CD4-positive, alpha-beta T cell (primary cell): ENCODE measurements at places on chromosomes 7 and 10.

DNA sequence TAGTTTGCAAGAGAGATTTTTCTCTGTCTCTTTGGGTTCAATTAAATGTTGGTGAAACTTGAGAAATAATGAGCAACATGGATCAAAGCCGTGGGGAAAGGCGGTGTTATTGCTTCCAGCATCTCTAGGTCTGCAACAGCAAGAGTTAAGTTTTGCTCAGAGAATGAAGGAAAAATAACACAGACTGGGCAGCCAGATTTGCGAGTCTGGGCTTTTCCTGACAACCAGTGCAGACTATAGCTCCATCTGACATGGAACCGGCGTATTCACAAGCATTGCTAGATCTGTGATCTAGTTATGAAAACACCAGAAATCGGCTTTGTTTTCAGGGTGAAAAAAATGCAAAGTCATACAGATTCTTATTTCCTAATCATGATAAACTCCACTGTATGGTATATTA is 110.4 kb downstream of the CAMK1D start:
- no peak for DNase-seq

DNA sequence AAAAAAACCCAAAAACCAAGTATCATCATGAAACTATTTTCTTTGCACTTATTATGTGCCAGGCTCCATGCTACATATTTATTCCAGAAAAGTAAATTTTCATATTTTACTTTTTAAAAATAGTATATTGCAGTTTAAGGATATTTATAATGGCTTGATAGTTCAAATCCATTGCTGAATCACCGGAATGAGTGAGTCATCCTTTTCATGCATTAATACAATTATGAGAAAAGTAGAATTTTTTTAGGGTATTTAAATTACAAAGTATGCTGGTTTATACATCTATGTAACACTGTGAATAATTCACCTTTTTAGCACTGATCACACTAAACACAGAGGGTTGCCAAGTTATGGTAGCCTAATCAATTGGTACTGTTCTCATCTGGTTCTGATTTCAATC is 54.3 kb downstream of the SLC16A9 start:
- no peak for DNase-seq

GRCh38 chr10:93912444-93912843 is 18.7 kb downstream of the SLC35G1 start:
- no peak for DNase-seq

DNA sequence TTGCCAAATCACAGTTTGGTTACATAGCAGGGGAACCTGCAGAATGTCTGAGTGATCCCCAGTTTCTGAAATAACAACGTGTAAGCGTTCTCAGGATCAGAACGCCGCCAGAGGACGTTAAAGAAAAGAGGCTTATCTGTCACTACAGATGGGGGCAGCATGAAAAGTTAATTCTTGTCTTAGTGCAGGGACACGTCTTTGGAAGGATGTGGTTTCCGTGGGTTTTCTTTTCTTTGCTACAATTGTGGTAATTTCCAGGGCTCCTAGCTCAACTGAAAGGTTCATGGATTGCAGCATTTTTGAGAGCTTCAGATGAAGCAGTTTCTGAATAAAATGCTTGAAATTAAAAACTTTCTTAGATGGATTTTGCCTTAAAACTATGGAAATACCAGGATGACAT is 106.6 kb downstream of the PRKCQ start:
- peak; percentile 25 for DNase-seq

DNA sequence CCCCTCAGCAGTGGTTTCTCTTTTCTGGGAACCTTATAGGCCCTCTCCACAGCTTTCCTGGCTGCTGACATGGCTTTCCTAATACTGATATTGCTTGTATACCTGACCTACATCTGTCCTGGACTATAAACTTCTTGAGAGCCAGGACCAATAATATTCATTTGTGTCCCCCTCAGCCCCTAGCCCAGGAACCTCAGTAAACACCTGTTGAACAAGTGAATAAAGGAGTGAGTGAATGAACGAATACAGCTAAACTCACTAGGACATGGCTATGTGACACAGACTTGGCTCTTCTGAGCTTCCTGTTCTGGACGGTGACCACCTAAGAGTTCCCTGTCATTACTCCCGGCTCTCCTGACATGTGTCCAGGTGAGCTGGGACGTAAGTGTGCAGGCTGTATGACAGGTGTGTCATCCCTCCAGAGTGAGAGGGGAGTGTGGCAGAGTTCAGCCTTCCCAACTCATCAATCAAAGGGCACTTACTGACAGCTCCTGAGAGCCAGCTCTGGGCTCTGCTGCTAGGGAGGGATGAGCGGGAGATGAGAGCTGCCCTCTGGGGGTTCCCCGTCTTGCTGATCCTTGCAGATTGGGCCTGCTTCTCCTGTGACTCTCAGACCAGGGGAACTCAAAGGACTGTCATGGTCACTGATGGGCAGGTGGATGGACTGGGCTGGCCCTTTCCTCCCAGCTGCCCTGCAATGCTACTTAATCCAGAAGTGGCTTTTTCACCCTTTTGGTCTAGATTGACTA is 84.5 kb downstream of the HIF1AN start:
- DNase-seq = no peak

GRCh38 chr10:71081229-71081560 is 131.2 kb upstream of the UNC5B start:
- no peak for DNase-seq

- no peak for DNase-seq
Observed at GRCh38 chr7:141700848-141701371, 1.1 kb downstream of the DENND11 start.
